Activated CD4-positive, alpha-beta T cell treated with anti-CD3 and anti-CD28 coated beads, Interleukin-2, amount 50 U/mL, for 48 hours (primary cell): ENCODE measurements at places on chromosomes 16 and 17.

GRCh38 chr16:10966129-10966528, 21.8 kb downstream of the CLEC16A start:
- DNase-seq: no peak

DNA sequence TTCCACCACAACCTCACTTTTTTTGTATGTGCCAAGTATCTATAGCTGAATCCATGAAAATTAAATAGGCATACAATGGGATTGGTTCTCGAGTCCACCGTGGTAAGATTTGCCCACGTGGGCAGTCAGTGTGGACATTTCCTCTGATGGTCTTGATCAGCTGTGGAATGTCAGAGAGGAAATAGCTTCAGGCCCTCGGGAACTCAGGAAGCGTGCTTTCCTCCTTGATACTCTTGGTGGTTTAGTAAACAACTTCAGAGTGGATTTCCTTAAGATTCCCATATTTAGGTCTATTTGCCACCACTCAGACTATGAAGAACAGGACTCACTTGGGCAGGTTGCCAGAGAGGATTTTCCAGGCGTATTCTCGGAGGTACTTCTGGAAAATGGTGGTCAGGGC, 152.5 kb downstream of the VPS53 start:
- no peak for DNase-seq

DNA sequence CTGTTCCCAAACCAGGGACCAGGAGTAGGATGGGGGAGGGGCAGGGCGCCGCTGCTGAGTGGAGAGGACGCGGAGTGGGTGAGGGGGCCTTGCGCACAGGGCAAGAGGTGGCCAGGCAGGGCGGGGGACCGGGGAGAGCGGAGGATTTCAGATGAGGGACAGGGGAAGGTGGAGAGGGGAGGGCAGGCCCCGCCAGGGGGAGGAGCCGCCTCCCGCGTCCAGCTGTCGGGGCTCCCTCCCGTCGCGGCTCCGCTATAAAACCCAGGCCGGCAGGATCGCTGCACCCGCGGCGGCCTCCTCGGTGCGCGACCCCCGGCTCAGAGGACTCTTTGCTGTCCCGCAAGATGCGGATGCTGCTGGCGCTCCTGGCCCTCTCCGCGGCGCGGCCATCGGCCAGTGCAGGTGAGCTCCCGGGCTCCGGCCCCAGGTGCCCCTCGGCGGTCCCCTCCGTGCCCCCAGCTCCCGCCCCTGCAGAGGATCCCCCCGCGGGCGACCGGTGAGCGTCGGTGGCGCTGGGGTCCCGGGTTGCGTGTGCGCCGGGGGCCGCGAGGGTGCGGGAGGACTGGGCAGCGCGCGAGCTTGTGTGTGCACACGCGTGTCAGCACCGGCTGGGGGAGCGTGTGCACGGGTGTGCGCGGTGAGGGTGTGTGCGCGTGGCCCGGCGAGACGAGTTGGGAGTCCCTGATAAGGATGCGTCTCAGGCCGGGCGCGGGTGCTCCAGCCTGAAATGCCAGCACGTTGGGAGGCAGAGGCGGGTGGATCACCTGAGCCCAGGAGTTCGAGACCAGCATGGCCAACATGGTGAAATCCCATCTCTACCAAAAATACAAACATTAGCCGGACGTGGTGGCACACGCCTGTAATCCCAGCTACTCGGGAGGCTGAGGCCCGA, at the start of gene CA4:
Gene CA4, plus strand, starts transcription at position 283 of the 892 bp plus-strand sequence. Its CDS starts 62 bp downstream, at position 345.
- no peak for DNase-seq

DNA sequence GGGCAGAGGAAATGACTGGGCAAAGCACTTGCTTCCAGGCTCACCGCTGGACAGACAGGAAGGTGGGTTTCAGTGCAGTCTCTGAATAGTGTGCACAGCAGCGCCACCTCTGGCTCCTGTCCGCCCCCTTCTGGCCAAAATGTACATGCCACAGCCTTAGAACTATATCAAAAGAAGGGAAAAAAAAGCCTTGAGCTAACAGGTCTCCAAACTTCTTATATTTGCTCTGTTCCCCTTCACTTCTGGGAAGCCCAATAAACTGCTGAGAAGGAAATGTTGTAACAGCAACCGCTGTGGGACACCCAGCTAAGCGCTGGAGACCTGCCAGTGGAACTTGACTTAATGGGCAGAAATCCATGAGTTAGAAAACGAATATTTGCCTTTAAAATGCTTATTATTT, 17.5 kb downstream of the COG7 start:
- DNase-seq: peak; percentile 70

DNA sequence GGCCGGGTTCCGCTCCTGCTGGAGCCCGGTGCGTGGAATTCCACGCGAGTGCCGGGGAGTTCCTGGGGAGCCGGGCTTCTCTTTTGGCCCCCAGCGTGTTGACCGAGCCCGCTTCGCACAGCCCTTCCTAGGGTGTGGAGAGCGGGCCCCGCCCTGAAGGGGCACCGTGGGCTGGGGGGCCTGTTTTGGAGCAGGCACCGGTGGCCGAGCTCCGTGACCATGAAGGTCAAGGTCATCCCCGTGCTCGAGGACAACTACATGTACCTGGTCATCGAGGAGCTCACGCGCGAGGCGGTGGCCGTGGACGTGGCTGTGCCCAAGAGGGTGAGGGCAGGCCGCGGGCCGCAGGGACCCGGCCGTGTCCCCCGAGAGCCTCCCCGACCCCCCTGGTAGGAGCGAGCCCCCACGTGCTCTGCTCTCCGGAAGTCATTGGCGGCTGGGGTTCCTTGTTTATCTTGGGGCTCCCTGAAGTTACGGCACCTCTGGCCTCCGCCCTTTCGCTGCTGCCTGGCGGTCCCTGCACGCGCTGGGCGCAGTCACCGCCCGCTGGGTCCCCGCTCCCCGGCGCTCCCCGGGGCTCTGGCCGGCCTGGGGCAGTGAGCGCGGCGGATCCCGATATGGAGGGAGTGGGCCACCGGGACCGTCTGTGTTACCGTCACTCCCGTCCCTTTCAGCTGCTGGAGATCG, 528 bp downstream of the HAGHL start:
- peak; percentile 36 for DNase-seq

DNA sequence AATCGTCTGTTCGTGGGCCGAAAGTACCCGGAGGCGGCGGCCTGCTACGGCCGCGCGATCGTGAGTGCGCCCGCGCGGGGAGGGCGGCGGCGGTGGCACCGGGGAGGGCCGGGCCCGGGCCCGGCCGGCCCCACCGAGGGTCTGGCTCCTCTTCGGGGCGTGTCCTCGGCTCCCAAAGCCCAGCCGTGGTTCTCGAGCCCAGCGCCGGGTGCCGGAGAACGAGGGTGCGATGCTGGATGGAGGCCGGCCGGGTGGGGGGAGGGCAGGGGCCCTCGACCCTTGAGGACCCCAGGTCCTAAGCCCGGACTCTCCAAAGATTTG, 375 bp downstream of the STUB1 start:
- no peak for DNase-seq

GRCh38 chr16:48284772-48285409, 37.6 kb upstream of the ABCC11 start:
- no peak for DNase-seq

DNA sequence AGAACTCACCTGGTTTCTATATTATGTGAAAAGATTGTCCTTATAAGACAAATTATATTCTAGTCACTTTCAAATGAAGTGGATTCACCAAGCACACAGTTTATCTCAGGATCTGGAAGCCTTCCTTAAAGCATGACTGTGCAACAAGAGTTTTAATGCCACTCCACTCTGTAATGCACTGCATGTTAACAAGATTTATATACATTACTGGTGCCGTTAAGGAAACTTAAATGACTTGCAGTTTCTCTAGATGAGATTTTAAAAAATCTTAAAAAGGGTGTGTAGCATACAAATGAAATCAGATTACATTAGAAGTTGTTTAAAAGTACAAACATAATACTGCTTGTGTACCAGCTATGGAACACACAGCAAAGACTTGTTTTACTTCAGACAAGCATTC, 150.8 kb downstream of the SNX11 start:
- no peak for DNase-seq

- DNase-seq: no peak
These were observed 81.1 kb downstream of the MSI2 start for GRCh38 chr17:57337390-57337789.

DNA sequence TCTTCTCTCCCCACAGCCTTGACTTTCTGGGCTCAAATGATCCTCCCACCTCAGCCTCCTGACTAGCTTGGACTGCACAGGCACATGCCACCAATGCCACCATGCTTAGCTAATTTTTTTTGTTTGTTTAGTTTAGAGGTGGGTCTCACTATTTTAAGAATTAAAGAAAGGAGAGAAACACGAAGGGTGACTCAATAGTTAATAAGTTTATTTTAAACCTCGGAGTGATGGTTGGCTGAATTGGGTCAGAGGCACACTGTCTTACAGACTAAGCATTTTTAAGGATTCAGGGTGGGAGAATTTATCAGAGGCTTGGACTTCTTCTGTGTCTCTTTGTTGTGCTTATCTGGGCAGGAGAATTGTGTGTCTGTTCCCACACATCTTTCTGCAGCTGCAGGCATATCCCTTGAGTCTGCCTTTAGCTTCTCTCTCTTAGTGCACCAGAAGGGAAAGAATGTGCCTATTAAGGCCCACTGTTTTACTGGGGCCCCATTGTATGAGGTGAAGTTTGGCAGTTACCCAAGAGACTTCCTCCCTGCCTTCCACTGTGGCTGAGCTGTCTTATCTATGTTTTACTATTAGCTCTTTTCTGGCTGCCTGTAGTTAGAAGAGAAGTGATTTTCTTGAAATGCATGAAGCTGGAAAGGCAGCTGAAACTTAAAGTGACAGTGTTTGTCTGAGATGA, 2172.0 kb downstream of the TP53TG3F start:
- no peak for DNase-seq

- peak; percentile 81 for DNase-seq
These were observed 11.5 kb upstream of the PITPNA start for GRCh38 chr17:1573932-1574696.

DNA sequence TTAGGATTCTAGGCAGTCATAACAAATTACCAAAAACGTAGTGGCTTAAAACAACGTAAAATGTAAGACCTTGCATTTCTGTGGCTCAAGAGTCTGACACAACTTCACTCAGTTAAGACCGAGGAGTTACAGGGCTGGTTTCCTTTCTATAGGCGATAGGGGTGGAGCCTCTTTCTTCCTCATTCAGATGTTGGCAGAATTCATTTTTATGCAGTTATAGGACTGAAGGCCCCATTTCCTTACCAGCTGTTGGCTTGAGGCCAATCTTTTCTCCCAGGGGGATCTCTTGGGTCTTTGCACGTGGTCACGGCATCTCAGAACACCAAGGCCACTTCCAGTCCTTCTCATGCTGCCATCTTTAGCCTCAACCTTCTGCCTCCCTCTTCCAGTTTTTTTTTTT, 145.2 kb downstream of the KCNJ2 start:
- no peak for DNase-seq

- no peak for DNase-seq
These were observed 149.6 kb downstream of the KATNIP start for GRCh38 chr16:27699540-27699939.

GRCh38 chr17:75808905-75809621, 24.5 kb downstream of the UNK start:
- DNase-seq: no peak

- DNase-seq: no peak
These were observed 9.9 kb upstream of the NDRG4 start for GRCh38 chr16:58490065-58490464.

- DNase-seq: no peak
These were observed 7.1 kb upstream of the HOXB9 start for GRCh38 chr17:48633266-48633677.

DNA sequence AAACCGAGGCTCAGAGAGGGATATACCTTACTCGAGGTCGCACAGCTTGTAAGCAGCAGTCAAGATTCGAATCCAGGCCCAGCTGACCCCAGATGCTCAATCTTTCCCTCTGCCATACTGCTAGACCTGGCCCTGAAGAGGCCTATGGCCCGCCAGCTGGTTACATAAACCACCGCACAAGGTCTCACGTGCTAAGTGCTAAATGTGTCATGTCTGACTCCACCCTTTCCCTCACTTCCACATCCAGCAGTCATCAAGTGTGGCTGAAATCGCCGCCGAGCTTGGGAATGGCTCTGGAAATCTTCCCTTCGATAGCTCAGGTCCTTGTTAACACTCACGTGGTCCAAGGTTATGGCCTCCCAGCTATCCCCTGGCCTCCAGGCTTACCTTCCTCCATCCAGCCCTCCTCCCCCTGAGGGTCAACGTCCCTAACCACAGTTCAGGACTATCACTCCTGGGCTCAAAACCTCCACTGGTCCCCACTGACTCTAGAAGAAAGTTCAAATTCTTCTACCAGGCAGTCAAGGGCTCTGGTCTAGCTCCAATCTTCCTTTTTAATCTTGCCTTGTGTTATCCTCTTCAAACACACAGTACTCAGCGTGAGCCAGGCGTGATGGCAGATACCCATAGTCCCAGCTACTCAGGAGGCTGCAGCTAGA, 3.5 kb downstream of the ZBTB4 start:
- no peak for DNase-seq

- DNase-seq: no peak
These were observed 23.1 kb upstream of the CMIP start for GRCh38 chr16:81421536-81421935.

GRCh38 chr16:27633721-27634120, 83.8 kb downstream of the KATNIP start:
- no peak for DNase-seq

- DNase-seq: peak; percentile 51
These were observed 8.2 kb downstream of the PRKCA start for GRCh38 chr17:66310528-66311148.

- peak; percentile 73 for DNase-seq
These were observed 7.1 kb downstream of the HAS3 start for GRCh38 chr16:69112285-69113129.

DNA sequence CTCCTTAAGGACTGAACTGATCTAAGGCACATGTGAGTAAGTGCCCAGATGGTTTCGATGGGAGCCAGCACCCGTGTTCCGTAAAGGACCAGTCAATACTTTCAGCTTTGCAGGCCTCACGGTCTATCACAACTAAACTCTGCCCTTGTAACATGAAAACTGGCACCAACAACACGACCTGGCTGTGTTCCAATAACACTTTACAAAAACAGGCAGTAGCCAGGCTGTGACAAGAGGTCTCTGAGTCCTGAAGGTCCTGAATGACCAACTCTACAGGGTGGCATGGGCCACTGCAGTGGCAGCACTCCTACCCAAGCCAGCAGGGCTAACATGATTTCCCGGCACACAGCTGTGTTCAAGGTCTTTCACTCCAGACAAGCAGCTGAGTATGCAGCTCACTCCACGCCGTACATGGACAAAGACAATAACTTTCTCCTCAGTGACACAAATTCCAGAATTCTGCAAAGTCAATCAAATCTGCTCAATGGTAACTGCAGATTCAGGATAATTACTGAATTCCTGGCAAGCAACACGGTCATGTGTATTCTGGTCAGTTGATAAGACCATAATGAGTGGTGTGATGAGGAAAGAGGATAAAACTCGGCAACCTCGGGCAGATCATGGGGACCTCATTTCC, 15.3 kb downstream of the NPLOC4 start:
- no peak for DNase-seq

DNA sequence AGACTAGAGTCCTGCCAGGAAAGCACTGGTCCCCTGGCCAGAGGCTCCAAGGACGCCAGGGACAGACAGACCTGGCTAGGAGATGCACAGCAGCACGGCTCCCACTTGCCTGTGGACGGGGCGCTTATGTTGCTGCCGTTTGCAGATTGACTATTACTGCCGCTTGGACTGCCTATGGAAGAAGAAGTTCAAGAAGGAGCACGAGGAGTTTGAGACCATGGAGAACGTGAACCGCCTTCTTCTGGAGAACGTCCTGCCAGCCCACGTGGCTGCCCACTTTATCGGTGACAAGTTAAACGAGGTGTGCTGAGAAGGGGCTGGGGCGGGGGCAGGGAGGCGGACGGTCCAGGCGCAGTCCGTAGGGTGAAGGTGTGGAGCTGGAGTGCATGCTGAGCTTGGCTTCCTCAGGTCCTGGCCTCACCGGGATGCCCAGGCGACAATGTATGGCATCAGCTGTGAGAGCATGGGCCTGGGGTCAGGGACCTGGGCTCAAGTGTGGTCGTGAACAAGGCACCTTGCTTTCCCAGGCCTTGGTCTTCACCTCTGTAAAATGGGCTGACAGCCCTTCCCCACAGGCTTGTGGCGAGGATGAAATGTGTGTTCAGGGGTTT, 45.6 kb downstream of the ADCY7 start:
- DNase-seq: peak; percentile 3
